HuH-7.5 (cell line): ENCODE measurements at places on chromosomes 12 and 14.

- DNase-seq, result no peak
Measured at GRCh38 chr12:70948976-70949336, 28.4 kb upstream of the PTPRR start.

DNA sequence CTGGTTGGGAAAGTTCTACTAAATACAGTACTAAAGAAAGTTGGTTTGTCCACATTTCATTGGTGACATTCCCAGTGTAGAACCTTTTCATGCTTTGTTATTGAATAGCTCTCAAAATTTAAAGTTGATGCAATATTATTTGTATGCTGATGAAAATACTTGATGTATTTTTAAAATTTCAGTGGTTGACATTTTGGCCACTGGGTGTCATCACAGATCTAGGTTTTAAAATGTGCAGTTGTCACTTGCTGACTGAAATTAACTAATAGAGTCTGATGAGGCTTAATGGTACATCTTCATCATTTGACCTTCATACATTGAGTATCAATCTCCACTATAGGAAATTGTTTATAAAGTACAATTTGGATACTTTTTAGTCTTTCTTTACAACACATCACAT is 37.1 kb downstream of the CMAS start:
- no peak for DNase-seq

GRCh38 chr12:57772429-57773322 is at the start of gene EEF1AKMT3:
EEF1AKMT3 (plus strand) TSS chr12:57772614; CDS start chr12:57772725, 111 bp downstream.
- DNase-seq, result peak; percentile 52

GRCh38 chr12:30748147-30748546 is 6.6 kb downstream of the CAPRIN2 start:
- no peak for DNase-seq

DNA sequence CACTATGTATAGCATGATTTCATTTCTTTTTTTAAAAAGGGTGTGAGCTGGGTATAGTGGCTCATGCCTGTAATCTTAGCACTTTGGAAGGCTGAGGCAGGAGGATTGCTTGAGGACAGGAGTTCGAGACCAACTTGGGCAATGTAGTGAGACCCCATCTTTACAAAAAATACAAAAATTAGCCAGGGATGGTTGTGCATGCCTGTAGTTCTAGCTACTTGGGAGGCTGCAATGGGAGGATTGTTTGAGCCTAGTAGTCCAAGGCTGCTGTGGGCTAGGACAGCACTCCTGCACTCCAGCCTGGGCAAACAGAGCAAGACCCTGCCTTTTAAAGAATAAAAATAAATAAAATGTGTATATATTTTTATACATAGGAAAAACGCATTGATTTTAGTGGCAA is 43.0 kb downstream of the DIP2B start:
- no peak for DNase-seq

- peak; percentile 20 for DNase-seq
Measured at GRCh38 chr12:76084863-76085519, 506 bp upstream of the NAP1L1 start.

GRCh38 chr14:31207287-31207754 is 272 bp downstream of the HECTD1 start:
- DNase-seq, result no peak

- DNase-seq, result no peak
Measured at GRCh38 chr14:99143793-99144192, 128.2 kb downstream of the BCL11B start.

GRCh38 chr14:59868021-59868420 is 2.6 kb downstream of the RTN1 start:
- DNase-seq, result no peak

DNA sequence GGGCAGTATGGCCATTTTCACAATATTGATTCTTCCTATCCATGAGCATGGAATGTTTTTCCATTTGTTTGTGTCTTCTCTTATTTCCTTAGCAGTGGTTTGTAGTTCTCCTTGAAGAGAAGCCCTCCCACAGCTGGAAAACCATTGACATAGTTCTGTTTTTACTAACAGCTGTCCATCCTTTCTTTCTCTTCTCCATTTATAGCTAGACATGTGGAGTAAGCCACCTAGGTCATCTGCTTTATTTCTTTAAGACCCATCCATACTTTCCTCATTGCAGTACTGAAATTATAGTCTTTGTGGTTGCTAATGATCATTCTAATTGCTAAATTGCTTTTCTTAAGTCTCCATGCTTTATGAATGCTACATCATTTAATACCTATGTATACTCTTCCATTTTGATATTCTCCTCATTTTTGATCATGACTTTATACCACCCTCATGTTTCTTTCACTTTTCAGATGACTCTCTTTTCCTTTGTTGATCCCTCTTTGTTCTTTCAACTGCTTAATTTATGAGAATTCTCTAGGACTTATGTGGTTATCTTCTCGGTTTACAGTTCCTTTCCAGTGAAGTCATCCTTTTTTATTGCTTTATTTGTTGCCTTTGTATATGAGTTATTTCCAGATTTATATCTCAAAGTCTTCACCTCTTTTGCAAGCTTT is 114.2 kb downstream of the PCNX1 start:
- DNase-seq, result no peak

- DNase-seq, result no peak
Measured at GRCh38 chr12:109088818-109089217, 4.5 kb downstream of the ALKBH2 start.

GRCh38 chr14:34347683-34348082 is 114.4 kb downstream of the SPTSSA start:
- no peak for DNase-seq

DNA sequence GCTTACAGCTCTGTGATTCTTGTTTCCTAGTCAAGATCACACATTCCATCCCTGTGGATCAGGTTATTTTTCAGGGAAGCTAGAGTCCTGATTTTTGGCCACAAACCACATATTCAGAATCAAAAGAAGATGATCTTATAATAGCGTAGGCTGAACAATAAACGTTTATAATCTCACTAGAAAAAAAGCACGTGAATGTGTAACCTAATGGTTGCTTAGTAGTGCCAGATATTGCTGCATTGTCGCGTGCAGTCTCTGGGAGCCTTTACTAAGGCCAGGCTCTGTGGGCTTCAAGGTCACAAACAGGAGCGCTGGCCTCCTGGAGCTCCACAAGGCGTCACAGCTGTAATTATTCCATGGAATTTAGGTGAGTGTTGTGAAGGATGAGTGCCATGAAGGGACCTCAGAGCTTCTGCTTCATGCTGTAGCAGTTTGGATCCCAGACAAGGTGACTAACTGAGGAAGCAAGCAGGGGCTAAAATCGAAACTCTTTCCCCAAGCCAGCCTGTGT is 17.4 kb downstream of the CDKN1B start:
- no peak for DNase-seq

DNA sequence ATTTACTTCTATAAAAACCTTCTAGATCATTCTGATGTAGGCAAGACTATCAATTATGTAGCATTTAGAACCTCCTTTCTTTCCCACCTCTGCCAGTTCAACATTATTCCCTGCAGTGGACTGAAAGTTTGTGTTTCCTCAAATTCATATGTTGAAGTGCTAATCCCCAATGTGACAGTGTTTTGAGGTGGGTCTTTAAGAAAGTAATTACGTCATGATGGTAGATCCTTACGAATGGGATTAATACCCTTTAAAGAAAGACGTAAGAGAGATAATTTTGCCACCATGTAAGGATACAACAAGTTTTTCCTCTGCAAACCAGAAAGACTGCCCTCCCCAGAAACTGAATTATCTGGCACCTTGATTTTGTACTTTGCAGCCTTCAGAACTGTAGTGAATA is 1489.7 kb upstream of the SEL1L start:
- DNase-seq, result no peak

GRCh38 chr14:35378425-35379233 is 25.9 kb downstream of the NFKBIA start:
- no peak for DNase-seq

- DNase-seq, result no peak
Measured at GRCh38 chr12:67239061-67239460, 30.1 kb upstream of the CAND1 start.

DNA sequence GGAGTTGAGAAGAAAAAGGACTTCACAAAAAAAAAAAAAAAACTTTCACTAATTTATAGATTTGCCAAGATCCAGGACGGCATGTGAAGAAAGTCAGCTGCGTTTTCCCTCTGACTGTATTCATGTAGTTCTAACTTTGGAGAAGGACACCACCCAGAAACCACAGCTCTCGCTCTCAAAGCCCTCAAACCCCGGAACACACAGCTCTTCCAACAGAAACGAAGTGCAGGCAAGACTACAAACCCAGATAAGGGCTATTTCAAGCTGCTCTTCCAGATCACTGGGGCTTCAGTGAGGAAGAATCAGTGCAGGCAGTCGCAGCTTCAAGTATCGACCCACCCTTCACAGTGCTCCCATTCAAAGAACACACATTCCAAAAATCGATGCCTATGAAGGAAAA is 13.2 kb downstream of the KCNH5 start:
- no peak for DNase-seq

GRCh38 chr12:55073043-55074022 is 52.9 kb upstream of the OR9K2 start:
- DNase-seq, result peak; percentile 33

- no peak for DNase-seq
Measured at GRCh38 chr14:100882026-100882967, 21.2 kb downstream of the RTL1 start.

DNA sequence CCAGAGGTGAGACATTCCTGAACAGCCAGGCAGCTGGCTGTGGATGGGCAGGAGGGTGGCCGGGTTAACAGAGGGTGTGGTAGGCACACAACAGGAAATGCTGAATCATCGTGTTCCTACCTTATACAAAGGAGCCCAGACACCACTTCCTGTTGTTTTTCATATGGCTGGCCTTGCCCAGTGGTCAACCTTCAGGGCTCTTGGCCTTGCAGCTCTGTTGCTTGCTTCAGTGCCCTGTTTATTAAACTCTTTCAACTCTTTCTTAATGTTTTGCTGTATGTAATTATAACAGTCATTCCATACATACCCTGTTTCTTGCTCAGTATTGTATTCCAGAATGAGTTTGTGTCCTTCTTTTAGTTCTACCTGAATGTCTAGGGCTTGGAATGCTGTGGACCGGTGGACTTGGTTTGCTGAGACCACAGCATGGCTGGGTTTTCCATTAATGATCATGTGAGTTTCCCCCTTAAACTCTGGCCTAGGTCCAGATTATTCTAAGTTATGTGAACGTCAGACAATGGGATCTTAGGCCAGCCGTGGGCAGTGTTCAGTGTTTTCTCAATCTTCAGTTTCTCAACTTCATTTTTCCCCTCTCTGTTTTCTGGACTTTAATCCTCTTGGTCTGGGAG is 11.9 kb downstream of the CFAP54 start:
- DNase-seq, result peak; percentile 24

DNA sequence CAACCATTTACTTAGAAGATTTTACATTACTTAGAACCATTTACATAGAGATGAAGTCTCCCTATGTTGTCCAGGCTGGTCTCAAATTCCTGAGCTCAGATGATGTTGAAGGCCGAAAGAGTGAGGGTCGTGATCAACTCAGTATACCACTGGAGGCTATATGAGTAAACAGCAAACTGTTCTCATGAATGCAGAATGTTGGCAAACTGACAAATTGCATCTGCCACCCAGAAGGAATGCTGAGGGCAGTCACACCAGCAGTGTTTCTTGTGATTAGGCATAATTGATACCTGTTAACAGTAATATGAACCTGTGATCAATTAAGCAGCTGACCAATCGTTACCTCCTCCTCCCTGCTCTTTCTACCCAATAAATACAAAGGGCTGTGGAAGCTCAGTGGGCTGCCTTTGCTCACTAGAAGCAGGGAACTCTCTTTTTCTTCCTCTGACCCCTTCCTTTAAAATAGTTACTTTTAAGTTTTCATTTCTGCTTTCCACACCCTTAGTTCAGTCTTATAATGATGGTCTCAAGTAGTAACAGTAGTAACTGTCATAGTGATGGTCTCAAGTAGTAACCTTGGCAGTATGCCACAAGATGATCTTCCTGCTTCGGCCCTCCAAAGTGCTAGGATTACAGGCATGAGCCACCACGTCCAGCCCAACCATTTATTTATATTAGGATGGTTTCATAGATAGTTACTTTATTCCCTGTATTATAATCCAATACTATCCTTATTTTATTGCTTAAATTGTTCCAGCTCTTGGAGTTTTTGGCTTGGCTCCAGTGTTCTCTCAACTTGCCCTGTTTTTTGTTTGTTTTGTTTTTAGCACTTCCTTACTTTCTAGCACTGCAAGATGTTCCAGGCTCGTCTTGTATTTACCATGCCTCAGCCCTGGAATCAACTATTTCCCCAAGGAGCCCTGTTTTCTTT is 25.8 kb downstream of the LIMA1 start:
- no peak for DNase-seq

DNA sequence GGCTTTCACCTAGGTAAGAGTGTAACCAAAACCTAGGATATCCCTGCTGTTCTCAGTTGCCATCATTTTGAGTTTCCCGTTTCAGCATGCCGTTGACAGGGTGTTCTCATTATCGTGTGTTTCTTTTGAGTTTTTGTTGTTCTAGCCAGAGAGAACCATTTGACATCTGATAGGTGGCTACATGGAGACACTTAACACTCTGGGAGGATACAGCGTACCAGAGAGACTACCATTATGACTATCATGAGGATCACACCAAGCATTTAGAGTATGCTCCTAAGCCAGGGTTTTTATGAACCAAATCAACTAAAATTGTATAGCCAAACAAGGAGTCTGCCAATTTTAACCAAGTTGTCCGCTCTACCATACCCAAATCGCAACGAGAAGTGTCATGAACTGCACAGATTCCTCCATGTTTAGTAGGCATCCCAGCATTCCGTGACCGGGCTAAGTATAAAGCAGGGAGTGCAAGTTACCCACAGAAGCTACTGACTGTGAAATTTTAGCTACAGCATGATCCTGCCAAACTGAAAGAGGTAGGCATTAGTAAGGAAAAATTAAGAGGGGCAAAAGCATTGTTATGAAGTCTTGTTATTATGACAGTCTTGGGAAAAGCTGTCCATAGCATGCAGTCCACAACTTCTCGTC is 48.8 kb downstream of the MARK3 start:
- DNase-seq, result no peak

DNA sequence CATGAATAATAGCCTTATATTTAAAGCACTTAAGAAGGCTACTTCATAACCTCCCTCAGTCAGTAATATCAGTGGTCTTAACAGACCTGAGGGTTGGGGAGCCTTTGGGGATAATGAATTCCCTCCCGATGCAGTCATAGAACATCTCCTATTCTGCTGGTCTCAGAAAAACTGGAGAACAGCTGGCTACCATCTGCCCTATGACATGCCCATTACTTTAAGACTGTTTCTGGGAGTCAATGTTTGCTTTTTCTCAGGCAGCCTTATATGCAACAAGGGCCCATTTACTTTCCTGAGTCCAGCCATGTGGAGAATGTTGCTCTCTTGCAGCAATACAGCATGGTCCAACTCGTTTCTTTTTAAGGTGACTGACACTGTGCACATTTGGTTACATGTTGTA is 161.7 kb upstream of the PARP11 start:
- DNase-seq, result no peak

GRCh38 chr14:92670160-92670559 is 78.3 kb downstream of the LGMN start:
- no peak for DNase-seq

- DNase-seq, result no peak
Measured at GRCh38 chr14:44564908-44565307, 57.8 kb upstream of the FSCB start.

- peak; percentile 28 for DNase-seq
Measured at GRCh38 chr12:93571925-93572711, at the start of gene SOCS2. SOCS2 (plus strand) TSS chr12:93572675; CDS start chr12:93572898, 223 bp downstream.

- no peak for DNase-seq
Measured at GRCh38 chr12:46089414-46090162, 99.2 kb upstream of the SCAF11 start.

- DNase-seq, result no peak
Measured at GRCh38 chr12:2029851-2030250, 22.9 kb upstream of the CACNA1C start.
